ENCODE measurements at places on chromosomes 2 and 18.

DNA sequence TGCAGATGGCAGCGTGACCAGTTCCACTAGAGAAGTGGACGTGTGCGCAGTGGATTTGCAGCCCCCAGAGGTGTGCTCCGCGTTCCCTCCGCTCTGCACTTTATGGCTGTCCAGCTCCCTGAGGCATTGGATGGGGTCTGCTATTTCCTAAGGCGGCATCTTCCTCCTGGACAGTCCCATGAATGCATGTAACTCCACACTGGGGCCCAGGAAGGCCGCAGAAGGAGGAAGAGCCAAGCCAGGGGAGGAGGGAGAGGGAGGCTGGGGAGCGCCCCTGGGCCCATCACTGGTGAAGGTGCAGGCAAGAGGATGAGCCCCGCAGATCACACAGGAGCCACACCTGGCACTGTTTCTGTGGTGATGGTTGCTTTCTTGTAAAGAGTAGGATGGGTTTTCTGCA, 99.1 kb downstream of the PTGR3 start:
- no peak for DNase-seq

- DNase-seq = no peak
Measured at GRCh38 chr2:138779406-138779780, 797 bp downstream of the NXPH2 start.

GRCh38 chr18:79469751-79470505, 74.2 kb downstream of the NFATC1 start:
- DNase-seq = no peak

GRCh38 chr2:170298115-170298514, 120.2 kb downstream of the MYO3B start:
- no peak for DNase-seq

GRCh38 chr2:2840681-2841300, 509.7 kb upstream of the MYT1L start:
- DNase-seq = no peak

- no peak for DNase-seq
Measured at GRCh38 chr18:78528411-78529258, 451.0 kb upstream of the SALL3 start.

- no peak for DNase-seq
Measured at GRCh38 chr2:242001853-242002252, 132.3 kb downstream of the RTP5 start.

GRCh38 chr2:231241755-231242507, 43.5 kb downstream of the ARMC9 start:
- DNase-seq = peak; percentile 23

GRCh38 chr18:31185186-31185950, 22.7 kb upstream of the DSC1 start:
- DNase-seq = no peak

GRCh38 chr18:58177004-58177717, 133.1 kb downstream of the NEDD4L start:
- peak; percentile 63 for DNase-seq

DNA sequence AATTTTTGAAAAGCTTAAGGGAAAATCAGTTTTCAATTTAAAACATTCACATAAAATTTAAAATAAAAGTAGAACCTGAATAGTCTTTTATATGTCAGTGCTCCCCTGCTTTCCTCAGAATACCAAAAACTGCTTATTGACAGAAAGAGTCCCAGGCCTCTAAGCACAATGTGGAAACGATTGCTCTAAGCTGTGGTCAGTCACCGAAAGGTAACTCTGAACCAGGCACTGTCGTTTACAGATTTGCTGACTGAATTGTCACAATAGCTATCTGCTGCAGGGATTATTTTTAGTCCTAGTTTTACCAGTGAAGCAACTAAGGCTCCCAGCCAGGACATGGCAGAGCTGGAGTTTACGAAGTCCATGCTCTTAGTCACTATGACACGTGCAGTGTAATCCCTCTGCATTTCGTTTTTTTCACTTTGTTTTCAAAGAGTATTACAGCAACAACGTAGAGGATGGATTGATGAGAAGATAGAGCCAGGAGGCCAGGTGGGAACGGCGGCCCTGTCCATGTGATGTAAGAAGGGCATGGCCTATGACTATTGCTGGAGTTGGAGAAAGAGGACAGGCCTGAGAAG, 28.1 kb upstream of the TMEM247 start:
- DNase-seq = no peak

- DNase-seq = no peak
Measured at GRCh38 chr2:227871375-227871791, at the start of gene DAW1. Gene DAW1 (plus strand): TSS chr2:227871631. CDS start chr2:227871690, 59 bp downstream.

GRCh38 chr2:143968860-143969259, 551.1 kb downstream of the ZEB2 start:
- no peak for DNase-seq

DNA sequence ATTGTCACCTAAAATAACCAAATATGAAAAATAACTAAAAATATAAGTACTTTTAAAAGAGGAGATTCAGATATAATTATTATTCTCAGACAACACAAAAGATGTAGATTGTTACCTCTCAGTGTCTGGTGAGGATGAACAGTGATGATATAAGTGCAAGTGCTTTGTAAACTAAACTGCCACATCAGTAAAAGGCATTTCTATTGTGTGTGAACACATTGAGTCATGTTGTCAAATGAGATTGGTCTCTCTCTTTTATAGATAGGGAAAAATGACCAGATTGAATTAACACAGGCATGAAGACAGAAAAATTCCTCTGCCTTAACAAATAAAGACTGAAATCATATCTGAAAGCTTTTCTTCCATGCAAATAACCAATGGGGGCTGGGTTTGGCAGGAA, 182.4 kb upstream of the TMEFF2 start:
- DNase-seq = no peak

GRCh38 chr2:67037655-67038054, 359.5 kb upstream of the ETAA1 start:
- no peak for DNase-seq

DNA sequence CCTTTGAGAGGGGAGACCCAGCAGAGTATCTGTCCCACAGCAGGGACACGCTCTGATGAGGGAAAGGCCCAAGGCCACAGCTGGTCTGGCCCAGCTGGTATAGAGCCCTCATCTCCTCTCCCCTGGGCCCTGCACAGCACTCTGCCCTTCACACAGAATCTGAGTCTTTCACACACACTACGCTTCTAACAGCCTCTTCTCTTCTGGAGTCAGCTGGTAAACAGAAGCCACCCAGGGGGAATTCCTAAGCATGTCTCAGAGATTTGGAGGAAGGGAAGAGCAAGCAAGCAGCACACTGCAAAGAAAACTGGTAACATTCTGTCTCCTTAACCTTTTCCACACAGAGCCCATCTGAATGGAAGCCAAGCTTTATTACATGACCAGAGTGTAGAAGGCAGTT, 121.1 kb upstream of the ACAA2 start:
- DNase-seq = no peak

- peak; percentile 53 for DNase-seq
Measured at GRCh38 chr2:133171393-133172004, 396.8 kb downstream of the NCKAP5 start.

- DNase-seq = peak; percentile 92
Measured at GRCh38 chr2:196399722-196400691, 228.6 kb upstream of the STK17B start.

- peak; percentile 28 for DNase-seq
Measured at GRCh38 chr18:43847164-43848091, 570.1 kb upstream of the SYT4 start.

GRCh38 chr2:216354306-216354705, 18.0 kb downstream of the MARCHF4 start:
- no peak for DNase-seq

GRCh38 chr2:174553811-174554493, 43.7 kb downstream of the WIPF1 start:
- no peak for DNase-seq

- DNase-seq = no peak
Measured at GRCh38 chr2:174827371-174828369, 63.4 kb upstream of the CHRNA1 start.

GRCh38 chr2:180033993-180034894, 27.1 kb upstream of the CWC22 start:
- DNase-seq = no peak

GRCh38 chr2:41782306-41783158, 265.3 kb upstream of the PKDCC start:
- no peak for DNase-seq

- DNase-seq = no peak
Measured at GRCh38 chr2:1900732-1901131, 156.4 kb upstream of the PXDN start.

DNA sequence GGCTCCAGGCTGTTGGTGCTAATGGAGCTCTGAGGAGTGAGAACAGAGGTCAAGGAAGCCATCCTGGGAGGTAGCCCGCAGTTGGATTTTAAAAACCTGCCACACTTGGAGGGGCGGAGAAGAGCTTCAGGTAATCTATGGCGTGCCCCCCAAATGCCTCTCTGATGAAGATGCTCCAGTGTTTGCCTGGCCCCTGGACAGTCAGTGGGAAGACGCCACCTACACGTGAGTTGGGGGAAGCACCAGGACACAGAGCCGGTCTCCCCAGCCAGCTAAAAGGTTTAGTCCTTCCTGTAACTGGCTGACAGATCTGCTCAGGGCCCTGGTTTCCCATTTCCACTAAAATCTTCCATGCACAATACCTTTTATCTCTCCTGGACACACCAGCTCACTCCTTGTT, 225.0 kb downstream of the TTC32 start:
- no peak for DNase-seq

DNA sequence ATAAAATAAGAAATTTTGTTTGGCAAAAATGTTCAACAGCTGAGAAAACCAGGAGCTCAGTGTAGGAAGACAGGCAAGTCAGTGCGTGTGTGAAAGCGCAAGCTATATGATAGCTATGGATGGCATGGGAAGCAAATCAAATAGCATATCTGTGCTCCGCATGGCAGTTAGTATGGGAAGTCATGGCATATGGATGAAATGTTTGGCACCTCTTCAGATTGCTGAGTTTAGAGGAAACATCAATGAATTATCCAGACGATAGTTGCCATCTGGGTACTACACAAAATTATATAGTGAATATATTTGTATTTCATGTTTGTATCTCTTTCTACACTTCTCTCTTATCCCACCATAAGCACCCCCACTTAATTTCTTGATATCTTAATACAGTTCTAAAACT, 85.9 kb upstream of the TWSG1 start:
- no peak for DNase-seq

- DNase-seq = no peak
Measured at GRCh38 chr2:1222056-1222455, 191.2 kb upstream of the TPO start.

- no peak for DNase-seq
Measured at GRCh38 chr2:207480521-207481040, 49.2 kb upstream of the CREB1 start.

GRCh38 chr2:215626063-215626462, 190.2 kb upstream of the FN1 start:
- DNase-seq = no peak

DNA sequence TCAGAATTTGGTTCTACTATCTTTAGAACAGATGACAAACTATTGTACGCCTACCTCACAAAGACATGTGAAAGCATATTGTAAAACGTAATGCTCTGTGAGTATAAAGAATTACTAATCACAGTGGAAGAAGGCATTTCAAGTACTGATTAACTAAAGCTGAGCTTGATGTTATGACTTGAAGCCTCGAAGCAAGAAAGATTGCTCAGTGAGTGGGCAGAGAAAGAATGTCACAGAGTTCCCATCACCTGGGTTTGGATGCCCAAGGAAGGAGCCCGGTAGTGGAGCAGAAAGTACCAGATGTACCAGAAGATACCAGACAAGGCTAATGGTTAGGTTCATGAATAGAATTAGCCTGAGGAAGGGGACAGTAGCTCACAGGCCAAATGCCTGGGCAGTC, 39.5 kb upstream of the FAM110C start:
- no peak for DNase-seq

- no peak for DNase-seq
Measured at GRCh38 chr2:68877079-68877772, 6.0 kb upstream of the BMP10 start.

GRCh38 chr2:207395535-207396251, 134.1 kb upstream of the CREB1 start:
- peak; percentile 23 for DNase-seq

- DNase-seq = no peak
Measured at GRCh38 chr2:217735034-217735433, 267.8 kb downstream of the TNS1 start.

GRCh38 chr2:167017021-167017420, 128.7 kb downstream of the XIRP2 start:
- no peak for DNase-seq

GRCh38 chr2:160697817-160698216, 204.2 kb upstream of the RBMS1 start:
- DNase-seq = no peak

- DNase-seq = no peak
Measured at GRCh38 chr2:72770879-72771461, 54.9 kb downstream of the EXOC6B start.

GRCh38 chr2:104290566-104290891, 563.4 kb upstream of the POU3F3 start:
- DNase-seq = no peak

- DNase-seq = no peak
Measured at GRCh38 chr2:47012189-47012588, 96.6 kb upstream of the MCFD2 start.

GRCh38 chr2:177391822-177392372, 676 bp upstream of the AGPS start:
- DNase-seq = no peak

- no peak for DNase-seq
Measured at GRCh38 chr2:45930396-45930792, 278.9 kb downstream of the PRKCE start.

GRCh38 chr2:60852282-60852860, 29.0 kb upstream of the REL start:
- DNase-seq = no peak

- DNase-seq = no peak
Measured at GRCh38 chr2:47226923-47227220, 71.8 kb upstream of the STPG4 start.

DNA sequence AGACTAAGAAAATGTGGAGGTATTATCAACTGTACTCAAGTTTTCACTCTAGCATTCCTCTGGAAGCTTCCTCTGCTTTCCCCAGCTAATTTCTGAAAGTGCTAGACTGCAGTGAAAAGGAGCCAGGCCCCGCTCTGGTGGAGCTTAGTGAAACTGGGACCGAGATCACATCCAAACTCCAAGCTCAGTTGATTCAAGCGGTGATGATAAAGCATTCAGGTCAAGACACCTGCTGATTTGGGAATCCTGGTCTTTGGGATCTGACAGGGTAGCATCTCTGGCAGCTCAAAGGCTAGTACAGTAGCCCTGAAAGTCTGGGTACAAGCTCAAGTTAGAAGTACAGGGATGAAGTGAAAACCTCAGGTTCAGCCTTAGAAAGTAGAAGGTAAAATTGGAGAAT, 120.2 kb upstream of the CRIM1 start:
- DNase-seq = no peak

- peak; percentile 16 for DNase-seq
Measured at GRCh38 chr2:86747711-86748639, 27.9 kb downstream of the RMND5A start.

DNA sequence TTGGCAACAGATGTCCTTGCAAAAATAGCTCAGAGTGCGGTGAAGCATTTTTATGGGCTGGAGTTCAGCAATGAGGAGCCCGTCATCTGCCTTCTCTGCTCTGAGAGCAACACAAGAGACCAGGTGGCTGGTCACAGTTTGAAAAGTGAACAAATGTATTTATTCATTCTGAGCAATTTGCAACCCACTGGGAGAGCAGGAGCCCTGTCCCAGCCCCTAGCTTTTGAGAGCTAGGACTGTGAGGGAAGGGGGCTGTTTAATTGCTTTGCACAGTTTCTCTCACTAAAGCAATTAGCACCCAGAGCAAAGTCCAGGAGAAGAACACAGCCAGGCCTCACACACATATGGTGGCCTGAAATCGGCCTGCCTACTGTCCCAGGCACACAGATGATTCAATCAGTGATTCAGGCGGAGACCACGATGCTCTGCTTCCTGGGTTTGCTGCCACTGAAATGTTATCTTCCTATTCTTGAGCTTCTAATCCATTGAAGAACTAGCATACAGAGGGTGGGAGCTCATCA, 646.1 kb upstream of the ACVR2A start:
- DNase-seq = no peak

All from HS-5 (cell line).